Foreskin keratinocyte (primary cell): ENCODE measurements at places on chromosomes 2 and 18. TPM values are rescaled to one million over a fixed set of nuclear protein-coding genes. Genes with fewer than 3 reads are reported as not detected.

Gene WNT10A
- total RNA-seq: 2.8 and 3.5 TPM in 2 replicates

Gene TMEM37
- total RNA-seq: 0.21 TPM in 1 of 2 replicates, not detected in the other

Gene ACVR1C
- total RNA-seq: under 0.01 and 0.07 TPM in 2 replicates

Gene MERTK
- 0.07 TPM in 1 of 2 replicates, not detected in the other for total RNA-seq

Gene LYG2
- not detected in 2 replicates for total RNA-seq

Gene SLC19A3
- 0.14 and 0.21 TPM in 2 replicates for total RNA-seq

Gene FAM237A
- total RNA-seq: not detected in 2 replicates

Gene IL36B
- total RNA-seq: not detected in 2 replicates

Gene FEV
- not detected in 2 replicates for total RNA-seq

Gene RNF144A
- 6.5 and 7.5 TPM in 2 replicates for total RNA-seq

Gene SF3B6
- 176 and 192 TPM in 2 replicates for total RNA-seq

Gene ZAP70
- not detected in 2 replicates for total RNA-seq

Gene PSMA8
- total RNA-seq: not detected in 2 replicates

Gene DNER
- 2.1 and 5.5 TPM in 2 replicates for total RNA-seq

Gene TFPI
- 0.42 and 0.54 TPM in 2 replicates for total RNA-seq

Gene RTP5
- total RNA-seq: not detected in 2 replicates

Gene INPP5D
- 21.8 and 25.5 TPM in 2 replicates for total RNA-seq

Gene SALL3
- total RNA-seq: not detected in 2 replicates

Gene PNKD
- 40.9 and 43.5 TPM in 2 replicates for total RNA-seq

Gene GPBAR1
- 0.14 and 0.18 TPM in 2 replicates for total RNA-seq

Gene UGT1A7
- 0.20 and 0.21 TPM in 2 replicates for total RNA-seq

Gene MCM6
- 51.7 and 54.3 TPM in 2 replicates for total RNA-seq

Gene CROCC2
- total RNA-seq: not detected in 2 replicates

Gene CYTIP
- not detected in 2 replicates for total RNA-seq

Gene CDK15
- 0.14 and 0.28 TPM in 2 replicates for total RNA-seq

Gene ST8SIA5
- total RNA-seq: not detected in 2 replicates

Gene HAUS1
- 51.6 and 52.3 TPM in 2 replicates for total RNA-seq

Gene RPL37A
- total RNA-seq: 3,814 and 4,088 TPM in 2 replicates

Gene STPG4
- 0.07 TPM in 1 of 2 replicates, not detected in the other for total RNA-seq

Gene SLC4A5
- 0.17 and 0.25 TPM in 2 replicates for total RNA-seq

Gene KCNIP3
- 6.4 and 9.0 TPM in 2 replicates for total RNA-seq

Gene TMEM169
- total RNA-seq: 0.11 TPM in 1 of 2 replicates, not detected in the other

Gene VWC2L
- not detected in 2 replicates for total RNA-seq

Gene CD8A
- total RNA-seq: 0.07 TPM in 2 replicates

Gene LYPD1
- total RNA-seq: not detected in 2 replicates

Gene PROKR1
- not detected in 2 replicates for total RNA-seq

Gene SLC9A2
- 0.32 and 0.78 TPM in 2 replicates for total RNA-seq

Gene HOXD12
- not detected in 2 replicates for total RNA-seq

Gene ZNF532
- 46.6 and 59.7 TPM in 2 replicates for total RNA-seq
